ENCODE measurements at places on chromosomes 2 and 18.
A peak's percentile ranks its signal among the peaks of the same experiment; 100 is the strongest.

DNA sequence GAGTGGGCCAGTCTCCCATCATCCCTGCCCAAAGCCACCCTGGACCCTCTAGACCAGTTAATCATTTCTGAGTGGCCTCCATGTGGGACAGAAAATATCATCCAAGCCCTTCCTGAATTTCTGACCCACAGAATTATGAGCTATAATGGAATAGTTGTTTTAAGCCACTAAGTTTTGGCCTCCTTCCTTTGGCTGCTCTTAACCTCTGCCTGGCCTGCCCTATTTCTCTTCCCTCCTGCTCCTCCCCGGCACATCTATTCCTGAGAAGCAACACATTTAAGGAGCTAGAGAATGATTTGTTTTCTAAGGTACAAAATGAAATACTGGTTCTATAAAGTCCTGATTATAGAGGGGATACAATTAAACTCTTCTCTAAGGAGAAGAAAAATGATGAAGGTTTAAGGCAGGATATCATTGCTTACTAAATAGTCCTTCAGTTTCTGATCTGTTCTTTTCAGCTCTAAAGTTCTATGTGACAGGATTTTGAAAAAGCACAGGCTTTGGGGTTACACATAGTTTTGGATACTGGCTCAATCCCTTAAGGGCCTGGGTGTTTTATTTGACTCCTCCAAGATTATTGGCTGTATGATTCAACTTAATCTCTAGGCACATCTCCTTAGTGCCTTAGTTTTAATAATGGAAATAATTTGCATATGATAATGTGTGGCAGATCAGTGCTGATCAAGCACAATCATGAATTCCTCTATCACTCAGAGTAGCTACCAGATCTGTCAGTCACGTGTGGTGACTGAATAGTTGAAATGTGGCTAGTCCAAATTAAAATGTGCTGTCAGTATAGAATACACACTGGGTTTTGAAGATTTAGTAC is 240.3 kb downstream of the VAPA start:
- no peak for DNase-seq

- no peak for DNase-seq
Measured at GRCh38 chr2:175726223-175726622, 275.8 kb downstream of the LNPK start.

- no peak for DNase-seq
Measured at GRCh38 chr2:136920652-136921333, 155.4 kb downstream of the THSD7B start.

DNA sequence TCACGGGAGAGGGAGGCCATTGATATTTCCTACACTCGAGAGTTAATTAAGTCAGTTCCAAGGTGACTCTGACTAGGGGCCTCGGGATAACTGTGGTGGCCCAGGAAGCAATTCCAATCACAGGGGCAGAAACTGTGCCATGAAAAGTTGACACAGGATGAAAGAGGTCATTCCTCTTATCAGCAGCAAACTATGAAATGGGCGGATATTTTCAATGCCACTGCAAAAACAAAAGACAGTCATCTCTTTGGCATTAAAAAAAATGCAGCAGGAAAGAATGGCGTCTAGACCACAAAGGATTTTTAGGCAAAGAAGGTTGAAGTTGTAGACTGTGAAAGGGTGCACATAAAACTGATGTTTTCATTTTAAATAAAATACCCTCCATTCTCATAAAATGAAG is 50.0 kb downstream of the TGIF1 start:
- DNase-seq = no peak

- DNase-seq = no peak
Measured at GRCh38 chr18:22044474-22045220, 124.7 kb upstream of the GATA6 start.

GRCh38 chr2:219149667-219150066 is 10.9 kb downstream of the NHEJ1 start:
- no peak for DNase-seq

DNA sequence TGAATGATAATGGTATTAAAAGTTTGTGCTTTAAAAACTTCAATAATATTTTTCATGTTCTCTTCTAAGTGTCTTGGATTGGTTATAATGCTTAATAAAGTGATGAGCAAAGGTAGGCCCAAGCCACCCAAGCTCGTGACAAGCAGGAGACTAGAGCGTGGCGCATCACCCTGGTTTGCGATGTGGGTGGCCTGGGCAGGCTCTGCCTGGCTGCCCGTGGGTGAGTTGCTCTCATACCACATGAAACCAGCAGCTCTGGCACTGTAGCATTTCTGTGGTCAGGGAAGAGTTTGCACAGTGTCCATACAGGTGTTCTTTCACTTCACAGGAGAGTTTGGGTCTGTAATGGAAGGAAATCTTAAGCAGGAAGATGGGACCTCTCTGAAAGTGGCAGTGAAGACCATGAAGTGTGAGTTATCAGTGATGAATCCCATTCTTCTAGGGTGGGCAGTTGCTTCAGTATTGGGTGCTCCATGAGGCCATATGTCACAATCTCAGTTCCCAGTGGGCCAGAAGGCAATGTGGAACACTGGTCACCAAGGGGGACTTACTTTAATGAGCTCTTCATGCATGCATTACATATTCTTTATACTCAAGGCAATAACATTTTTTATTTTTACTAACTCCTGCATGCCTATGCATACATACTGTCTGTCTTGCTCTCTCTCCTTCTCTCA is 51.4 kb upstream of the TMEM87B start:
- DNase-seq = no peak

DNA sequence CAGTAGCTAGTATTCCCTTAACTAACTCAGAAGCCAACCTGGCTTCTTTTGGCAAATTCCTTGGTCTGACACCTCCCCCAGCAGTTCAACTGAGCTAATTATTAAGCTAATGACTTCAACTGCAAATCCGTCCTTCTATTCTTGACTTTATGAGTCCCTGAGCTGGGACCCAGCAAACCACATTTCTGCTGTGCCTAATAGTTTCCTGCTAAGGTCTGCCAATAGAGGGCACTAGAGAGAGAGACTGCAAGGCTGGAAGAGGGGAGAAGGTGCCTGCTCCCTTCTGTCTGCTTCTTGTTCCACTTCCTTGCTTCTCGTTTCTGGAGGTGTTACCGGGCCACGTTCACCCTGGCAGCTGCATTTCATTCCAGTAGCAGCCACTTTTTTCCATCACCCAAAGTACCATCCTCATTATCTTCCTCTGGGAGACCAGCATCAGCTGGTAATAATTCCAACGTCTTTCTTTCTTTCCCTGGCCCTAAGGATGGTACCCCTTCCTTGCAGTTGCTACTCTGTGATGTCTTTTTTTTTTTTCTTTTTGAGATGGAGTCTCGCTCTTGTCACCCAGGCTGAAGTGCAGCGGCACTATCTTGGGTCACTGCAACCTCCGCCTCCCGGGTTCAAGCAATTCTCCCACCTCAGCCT is 352.0 kb downstream of the TNS1 start:
- no peak for DNase-seq

- no peak for DNase-seq
Measured at GRCh38 chr2:178479275-178479616, 846 bp upstream of the FKBP7 start.

- no peak for DNase-seq
Measured at GRCh38 chr2:100194951-100195350, 52.6 kb upstream of the AFF3 start.

DNA sequence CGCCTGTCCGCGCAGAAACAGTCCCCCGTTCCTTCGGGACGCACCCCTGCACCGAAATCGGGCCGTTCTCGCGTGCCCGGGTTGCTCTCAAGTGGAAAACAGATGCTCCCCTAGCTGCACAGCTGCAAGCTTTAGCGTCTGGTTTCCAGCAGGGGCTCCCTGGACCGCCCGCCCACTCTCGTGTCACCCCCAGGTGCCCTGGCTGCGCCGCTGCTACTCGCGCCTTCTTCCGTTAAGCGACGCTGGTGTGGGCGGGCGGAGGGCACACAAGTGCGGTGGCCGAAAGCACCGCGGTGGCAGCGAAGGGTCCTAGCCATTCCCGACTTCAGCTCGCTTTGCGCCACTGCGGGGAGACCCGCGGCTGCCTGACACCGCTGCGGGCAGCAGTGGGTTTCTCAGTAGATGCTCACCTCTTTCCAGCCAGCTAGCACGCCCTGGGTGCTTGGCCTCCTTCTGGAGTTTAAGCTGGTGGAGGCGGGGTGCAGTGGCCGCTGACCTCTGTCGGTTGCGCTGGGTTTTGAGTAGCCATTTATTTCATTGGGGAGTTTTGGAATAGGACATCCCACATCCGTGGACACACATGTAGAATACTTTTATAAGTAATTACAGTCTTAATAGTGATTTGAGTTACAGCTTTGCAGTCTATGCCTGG is 806 bp downstream of the ZNF407 start:
- peak; percentile 57 for DNase-seq

DNA sequence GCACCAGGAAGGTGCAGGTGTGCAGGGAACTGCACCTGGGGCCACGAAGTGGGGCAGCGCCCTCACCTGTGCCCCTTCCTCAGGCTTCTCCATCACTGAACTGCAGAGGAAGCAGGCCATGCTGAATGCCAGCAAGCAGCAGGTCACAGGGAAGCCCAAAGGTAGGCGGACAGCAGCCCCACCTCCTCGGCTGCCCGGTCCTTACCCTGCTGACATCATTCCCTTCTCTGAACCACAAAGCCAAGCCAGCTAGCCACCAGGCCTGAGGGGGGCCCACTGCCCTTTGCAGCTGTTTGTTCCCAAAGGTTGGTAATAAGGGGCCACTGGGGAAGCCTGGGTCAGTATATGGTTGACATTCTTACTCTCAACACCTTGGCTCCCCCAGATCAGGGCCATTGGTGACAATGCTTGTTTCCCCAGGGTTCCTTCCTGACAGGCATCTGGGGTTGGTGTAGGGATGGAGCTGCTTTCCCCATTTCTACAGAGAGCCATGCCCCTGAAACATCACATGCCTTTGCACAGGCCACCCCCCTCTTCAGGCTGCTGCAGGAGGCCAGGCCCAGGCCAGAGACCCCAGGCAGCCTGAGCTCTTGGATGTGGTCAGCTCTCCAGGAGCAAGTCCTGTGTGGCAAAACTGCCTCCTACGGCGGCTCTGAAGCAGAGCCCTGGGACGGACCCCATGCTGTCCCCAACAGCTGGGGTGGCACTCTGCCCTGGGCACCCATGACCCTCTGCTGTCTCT is 47.8 kb downstream of the FAM168B start:
- no peak for DNase-seq

GRCh38 chr2:110800611-110801402 is 68.4 kb downstream of the ACOXL start:
- DNase-seq = no peak

DNA sequence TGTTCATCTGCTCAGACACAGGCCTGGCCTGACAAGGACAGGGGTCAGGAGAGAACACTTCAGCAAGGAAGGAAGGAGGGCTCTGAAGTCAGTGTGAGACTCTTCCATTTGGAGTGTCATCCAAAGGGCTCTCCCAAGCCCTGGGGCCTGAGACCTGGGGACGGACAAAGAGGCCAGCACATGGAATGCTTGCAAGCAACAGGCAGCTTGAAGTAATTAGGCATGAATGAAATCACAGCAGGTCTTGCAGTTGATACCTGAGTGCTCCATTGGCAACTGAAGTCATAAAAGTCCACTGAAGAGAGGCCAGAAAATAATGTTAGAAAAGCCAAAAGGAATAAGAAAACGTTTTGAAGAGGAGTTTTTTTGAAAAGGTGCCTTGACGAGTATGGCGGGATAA is 231.7 kb downstream of the VAPA start:
- DNase-seq = no peak

DNA sequence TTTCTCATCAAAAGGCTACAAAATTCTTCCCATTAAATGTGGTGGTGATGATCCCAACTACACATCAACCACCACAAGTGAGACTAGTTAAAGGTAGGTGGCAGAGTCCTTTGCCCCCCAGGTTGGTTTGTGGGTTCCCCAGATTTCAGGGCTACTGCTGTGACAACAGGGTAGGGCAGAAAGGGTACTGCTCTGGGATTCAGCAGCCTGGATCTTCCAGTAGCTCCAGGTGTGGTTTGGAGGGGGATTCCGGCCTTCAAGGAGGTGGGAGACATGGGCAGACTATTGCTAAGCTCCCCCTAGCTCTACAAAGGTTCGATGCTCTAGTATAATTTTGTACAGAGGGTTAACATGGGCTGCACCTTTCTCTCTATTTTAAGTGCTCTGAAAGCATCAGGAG is 74.9 kb upstream of the FZD5 start:
- DNase-seq = no peak

DNA sequence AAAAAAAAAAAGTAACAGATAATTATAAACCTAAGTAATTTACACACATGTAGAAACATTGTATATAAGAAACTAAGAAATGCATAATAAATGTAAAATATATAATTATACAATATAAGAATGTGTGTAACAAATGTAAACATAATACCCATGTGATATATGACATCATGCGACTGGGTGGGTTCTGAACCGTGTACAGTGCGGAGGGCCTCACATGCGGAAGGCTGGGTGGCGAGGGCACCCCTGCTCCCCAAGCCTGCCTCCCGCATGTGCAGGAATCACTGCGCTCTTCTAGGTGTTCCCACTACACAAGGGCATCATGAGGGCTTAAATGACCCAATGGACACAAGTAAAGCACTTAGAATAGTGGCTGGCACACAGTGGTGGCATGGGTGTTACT is 2.0 kb downstream of the PTPN18 start:
- DNase-seq = no peak

- DNase-seq = no peak
Measured at GRCh38 chr2:160674146-160674750, 180.6 kb upstream of the RBMS1 start.

GRCh38 chr18:12044591-12044990 is 49.1 kb upstream of the ANKRD62 start:
- DNase-seq = no peak

- no peak for DNase-seq
Measured at GRCh38 chr18:58901143-58901542, 36.5 kb downstream of the ZNF532 start.

GRCh38 chr2:179263446-179264367 is 925 bp downstream of the SESTD1 start:
- DNase-seq = peak; percentile 1

DNA sequence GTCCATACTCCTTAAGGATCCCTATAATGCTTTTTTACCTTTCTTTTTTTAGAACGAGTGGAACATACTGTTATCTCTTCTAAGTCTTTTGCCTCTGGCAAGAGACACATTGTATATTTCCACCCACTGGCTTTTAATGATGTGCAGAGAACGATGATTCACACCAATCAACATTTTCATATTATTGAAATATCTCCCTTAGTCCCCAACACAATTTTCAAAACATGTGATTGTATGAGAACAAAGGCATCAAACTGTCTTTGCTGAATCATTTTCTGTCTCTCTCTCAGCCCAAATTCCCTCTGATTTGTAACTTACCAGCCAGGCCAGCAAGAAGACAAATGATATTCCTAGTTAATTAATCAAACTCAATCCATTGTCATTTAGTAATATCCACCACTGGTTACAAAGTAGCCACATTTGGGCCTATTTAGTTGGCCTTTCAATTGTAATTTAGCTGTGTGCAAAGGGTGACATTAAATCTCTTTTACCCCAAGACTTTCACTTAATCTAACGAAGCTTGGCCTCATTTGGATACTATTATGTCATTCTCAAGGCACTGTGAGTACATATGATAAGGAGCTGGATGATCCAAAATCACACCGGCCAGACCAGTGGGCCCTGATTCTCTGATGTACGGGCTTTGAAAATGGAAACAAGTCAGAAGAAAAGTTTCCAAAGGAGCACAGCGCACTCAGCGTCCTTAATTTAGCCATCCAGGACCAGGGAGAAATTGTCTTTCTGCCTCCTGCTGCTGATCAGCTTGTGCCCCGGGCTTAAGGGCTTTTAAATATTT is 185.1 kb downstream of the SCG2 start:
- DNase-seq = no peak
